ENCODE measurements at places on chromosomes 2 and 18.

- DNase-seq, result no peak
These were observed 118.0 kb downstream of the MBP start for GRCh38 chr18:77014538-77014937.

GRCh38 chr2:25245141-25245540 lies 76.8 kb upstream of the POMC start:
- no peak for DNase-seq

DNA sequence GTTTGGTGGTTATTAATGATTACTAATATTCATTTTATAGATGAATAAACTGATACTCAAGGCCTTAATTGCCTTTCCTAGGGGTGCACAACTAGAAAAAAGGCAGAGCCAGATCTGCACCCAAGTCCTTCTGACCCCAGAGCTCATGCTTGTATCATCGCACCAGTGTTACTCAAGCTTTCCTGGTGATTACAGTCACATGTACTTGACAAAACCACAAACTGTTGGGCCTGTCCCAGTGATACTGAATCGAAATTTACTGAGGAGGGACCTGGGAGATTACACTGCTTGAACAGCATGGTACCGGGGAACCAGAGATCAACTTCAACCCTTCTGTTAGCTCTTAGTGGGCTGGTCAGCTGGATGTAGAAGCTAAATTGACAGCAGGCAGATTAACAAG lies 33.7 kb downstream of the FASTKD2 start:
- DNase-seq, result no peak

- no peak for DNase-seq
These were observed 16.0 kb downstream of the SH3BP4 start for GRCh38 chr2:234967870-234968208.

- DNase-seq, result no peak
These were observed 124.0 kb upstream of the TTC39C start for GRCh38 chr18:23890589-23890988.

GRCh38 chr2:51629406-51629805 lies 597.5 kb upstream of the NRXN1 start:
- no peak for DNase-seq

- DNase-seq, result no peak
These were observed 12.1 kb downstream of the CD226 start for GRCh38 chr18:69935319-69936190.

GRCh38 chr2:186486651-186487647 lies 889 bp downstream of the ZC3H15 start:
- DNase-seq, result no peak

GRCh38 chr2:9228088-9228751 lies 21.6 kb downstream of the ASAP2 start:
- DNase-seq, result no peak

DNA sequence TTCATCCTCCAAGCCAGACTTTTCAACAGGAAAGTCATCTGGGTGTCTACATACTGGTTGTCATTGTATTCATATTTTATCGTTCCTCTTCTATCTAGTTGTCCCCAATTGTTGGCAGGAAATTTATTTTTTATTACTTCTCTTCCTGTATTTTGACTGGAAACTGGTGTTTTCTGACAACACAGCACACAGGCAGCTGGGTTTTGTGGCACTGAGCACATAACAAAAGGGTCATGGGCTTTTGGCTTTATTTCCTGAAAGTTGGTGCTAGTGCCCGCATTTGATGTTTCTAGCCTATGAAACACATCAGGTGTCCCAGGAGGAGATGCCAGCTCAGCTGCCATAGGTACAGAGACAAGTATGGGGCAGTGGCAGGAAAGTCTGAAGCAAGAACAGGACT lies 126.4 kb downstream of the TMEM17 start:
- DNase-seq, result no peak

DNA sequence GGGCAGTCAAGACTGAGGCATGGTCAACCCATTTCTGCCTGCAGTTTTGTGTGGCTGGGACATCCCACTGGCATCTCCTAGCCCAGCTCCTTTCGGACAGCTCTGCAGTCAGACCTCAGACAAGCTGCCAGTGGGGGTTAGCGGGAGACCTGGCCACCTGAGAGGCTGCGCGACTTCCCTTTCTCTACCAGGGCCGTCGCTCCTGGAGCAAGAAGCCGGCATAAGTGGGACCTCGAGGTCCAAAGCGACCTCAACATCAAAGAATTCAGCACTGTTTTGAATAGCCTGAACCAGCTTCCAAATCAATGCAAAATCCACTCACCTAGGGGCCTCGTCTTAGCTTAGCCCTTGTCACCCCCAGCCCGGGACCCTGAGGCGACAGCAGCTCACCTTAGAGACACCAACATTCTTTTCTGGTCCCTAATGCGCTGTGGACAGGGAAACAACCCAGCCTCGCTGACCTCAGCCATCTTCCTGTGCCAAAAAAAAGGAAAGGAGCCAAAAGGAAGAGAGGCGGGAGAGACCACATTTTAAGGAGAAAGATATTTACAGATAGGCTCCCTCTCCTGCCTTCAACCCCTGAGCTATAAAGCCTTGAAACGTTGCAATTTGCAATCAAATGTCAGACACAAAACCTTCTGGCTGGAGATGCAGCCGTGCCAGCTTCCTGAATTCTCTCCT lies 81.2 kb downstream of the GFPT1 start:
- DNase-seq, result no peak

- no peak for DNase-seq
These were observed 81.0 kb upstream of the PPM1B start for GRCh38 chr2:44087714-44088092.

- no peak for DNase-seq
These were observed 56.4 kb upstream of the OTOF start for GRCh38 chr2:26534098-26534864.

- DNase-seq, result no peak
These were observed 129.7 kb upstream of the TTC39C start for GRCh38 chr18:23884681-23885375.

- no peak for DNase-seq
These were observed 126.2 kb upstream of the MAPRE2 start for GRCh38 chr18:34915046-34915445.

DNA sequence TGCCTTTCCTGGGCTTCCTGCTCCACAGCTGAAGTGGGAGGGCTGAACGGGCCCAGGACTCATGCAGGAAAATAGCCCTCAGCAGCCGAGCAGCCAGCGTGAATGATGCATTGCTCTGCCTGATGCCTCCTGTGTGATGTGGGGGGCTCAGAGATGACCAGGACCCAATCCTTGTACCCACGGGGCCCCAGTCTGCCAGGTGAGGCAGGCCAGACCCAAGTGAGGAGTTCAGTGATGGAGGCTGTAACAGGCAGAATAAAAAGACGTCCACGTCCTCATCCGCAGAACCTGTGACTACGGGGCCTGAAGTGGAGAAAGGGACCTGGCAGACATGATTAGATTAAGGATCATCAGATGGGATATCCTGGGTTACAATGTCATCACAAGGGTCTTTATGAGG lies 194.9 kb upstream of the HDAC4 start:
- no peak for DNase-seq

DNA sequence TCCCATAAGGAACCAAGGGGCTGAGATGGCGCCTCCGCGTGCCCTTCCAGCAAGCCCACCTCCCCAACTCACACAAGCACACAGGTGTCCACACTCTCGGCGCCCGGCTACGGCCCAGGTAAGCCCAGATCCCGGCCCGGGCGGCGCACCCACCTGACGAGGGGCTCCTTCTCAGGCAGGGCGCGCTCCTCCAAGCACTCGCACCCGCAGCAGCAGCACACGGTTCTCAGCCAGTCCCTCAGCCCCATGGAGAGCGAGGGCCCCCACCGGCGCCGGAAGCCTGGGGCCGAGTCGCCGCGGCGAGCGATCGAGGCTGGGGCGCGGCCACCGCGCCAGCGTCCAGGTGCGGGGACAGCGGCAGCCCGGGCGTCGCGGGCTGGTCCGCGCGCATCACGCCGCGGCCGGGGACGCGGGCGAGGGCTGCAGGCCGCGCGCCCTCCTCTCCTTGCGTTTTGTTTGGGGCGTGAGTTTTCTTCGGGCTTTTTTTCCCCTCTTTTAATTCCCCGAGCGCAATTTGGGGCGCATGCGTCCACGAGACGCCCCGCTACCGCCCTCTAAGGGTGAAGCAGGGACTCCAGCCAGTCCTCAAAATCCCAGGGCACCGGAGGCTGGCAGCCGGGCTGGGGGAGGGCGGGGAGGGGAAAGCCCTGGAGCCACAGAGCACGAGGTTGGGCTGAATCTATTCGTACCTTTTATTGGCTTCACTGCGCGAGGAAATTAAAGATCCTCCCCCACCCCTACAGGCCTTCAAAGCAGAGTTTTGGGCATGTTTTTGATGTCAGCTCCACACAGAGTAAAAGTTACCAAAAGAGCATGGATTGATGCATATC lies at the start of gene MREG:
Gene MREG (minus strand): TSS at position 472 of the 830 bp plus-strand sequence. CDS start 224 bp downstream, at position 248.
- DNase-seq, result peak; percentile 87

DNA sequence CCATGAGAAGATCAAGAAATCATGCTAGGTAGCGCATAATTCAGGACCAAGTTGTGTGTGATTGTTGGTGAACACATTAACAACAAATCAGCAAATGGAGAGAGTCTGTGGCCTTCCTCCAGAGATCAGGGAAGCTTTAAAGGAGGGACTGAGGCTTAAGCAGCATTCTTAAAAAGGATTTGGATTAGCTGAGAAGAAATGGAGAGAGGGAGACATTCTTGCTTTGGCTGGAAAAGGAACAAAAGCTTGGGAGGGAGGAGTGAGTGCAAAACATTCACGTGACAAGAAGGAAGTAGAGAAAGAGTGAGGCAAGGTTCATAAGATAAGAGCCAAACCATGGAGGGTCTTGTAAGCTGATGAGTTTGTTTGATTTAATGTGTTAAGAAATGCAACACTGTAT lies 75.6 kb downstream of the SRD5A2 start:
- no peak for DNase-seq

- no peak for DNase-seq
These were observed 86.1 kb downstream of the LPIN1 start for GRCh38 chr2:11832531-11832930.

DNA sequence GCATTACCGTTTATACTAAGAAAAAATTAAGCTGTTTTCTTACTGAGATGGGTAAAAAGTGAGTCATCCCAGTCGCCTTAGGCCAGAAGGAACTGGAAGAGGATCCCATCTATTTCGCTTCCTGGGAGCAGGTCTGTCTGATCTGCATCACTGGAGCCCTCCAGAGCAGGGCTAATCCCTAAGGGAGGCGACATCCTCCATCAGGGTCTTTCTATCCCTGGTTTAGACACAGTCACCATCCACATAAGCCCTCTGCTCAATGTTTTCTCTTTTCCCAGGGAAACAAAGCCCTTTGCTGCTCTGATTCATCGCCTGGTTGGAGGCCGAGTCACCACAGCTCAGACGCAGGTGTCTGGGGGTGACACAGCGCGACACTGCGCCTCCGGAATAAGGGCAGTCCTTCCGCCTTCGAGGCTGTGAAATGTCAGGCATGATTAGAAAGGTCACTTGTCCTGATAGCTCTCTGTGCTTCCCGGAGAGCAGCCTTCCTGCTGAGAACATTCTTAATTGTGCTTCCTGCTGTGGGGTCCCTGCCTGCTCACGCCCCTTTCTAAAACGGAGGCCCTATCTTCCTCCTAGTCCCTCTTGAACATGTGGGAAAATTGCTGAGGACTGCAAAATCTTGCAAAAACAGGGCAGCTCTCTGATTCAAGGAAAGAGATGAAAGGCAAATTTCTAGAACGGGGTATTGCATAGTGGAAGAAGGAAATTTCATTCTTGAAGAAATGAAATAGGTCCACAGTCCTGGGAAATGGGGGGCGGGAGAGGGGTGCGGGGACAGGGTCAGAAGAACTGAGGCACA lies 56.3 kb downstream of the MARCHF4 start:
- DNase-seq, result no peak

DNA sequence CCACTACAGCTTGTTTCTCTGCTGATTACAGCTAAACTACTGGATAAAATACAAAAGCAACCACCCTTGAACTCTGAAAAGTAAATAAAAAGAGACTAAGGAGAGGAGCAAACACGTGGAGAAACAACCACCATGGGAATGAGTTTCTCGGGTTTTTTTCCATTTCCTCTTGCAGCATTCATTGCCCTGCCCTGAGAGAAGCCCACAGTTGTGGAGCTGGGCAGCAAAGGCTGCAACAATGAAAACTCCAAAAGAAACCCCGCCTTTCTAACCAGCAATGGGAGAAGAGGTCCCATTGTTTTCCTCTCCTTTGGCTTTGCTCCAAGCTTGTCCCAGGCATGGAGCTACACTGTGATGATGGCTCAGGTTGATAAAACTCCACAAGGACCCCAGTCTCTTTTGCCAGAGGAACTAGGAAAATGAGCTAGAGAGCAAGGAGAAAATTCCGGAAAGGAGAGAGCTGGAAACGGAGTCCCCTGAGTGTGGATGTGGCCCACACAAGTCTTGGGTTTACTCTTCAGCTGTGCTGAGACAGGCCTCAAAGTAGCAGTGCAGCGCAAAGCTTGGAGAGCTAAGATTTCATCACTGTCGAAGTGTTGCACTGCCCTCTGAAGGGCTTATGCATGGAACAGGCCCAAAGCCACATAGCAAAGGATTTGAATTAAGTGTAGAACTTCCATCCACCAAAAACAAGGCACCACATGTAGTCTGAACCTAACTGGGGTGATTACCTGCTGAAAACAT lies 20.9 kb downstream of the NAPG start:
- DNase-seq, result no peak

- no peak for DNase-seq
These were observed 89.0 kb downstream of the AAK1 start for GRCh38 chr2:69554568-69554967.

- no peak for DNase-seq
These were observed 7.6 kb upstream of the KCTD1 start for GRCh38 chr18:26555804-26556553.

- no peak for DNase-seq
These were observed 339.2 kb downstream of the RNF144A start for GRCh38 chr2:7256377-7256776.

DNA sequence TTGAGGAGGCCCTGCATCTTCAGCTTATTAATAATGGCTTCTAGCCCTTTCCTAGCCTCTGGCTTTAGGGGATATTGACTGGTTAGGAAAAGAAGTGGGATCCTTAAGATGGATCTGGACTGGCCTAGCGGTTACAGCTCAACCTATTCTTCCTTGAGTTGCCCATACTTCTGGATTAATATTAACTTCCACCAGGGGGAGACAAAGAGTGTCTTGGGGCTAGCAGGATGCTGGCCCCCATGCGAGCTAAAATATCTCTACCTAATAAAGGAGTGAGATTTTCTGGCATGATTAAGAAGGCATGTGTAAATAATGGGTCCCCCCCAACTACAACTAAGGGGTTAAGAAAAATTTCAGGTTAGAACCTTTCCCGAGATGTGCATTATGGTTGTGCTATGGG lies 23.2 kb upstream of the PLA2R1 start:
- no peak for DNase-seq

GRCh38 chr2:190916829-190917228 lies 36.2 kb downstream of the GLS start:
- DNase-seq, result no peak
